ENCODE measurements at places on chromosomes 3 and 15.

GRCh38 chr15:93296759-93297500, 207.9 kb upstream of the RGMA start:
- no peak for DNase-seq

- DNase-seq = no peak
Observed at GRCh38 chr3:99966662-99967416, 147.5 kb downstream of the FILIP1L start.

GRCh38 chr15:93027413-93027812, 61.6 kb downstream of the RGMA start:
- DNase-seq = no peak

GRCh38 chr15:38252481-38253350, at the start of gene SPRED1:
TSS of gene SPRED1 (plus strand) at chr15:38252836. CDS start at chr15:38253186, 350 bp downstream.
- peak; percentile 57 for DNase-seq

DNA sequence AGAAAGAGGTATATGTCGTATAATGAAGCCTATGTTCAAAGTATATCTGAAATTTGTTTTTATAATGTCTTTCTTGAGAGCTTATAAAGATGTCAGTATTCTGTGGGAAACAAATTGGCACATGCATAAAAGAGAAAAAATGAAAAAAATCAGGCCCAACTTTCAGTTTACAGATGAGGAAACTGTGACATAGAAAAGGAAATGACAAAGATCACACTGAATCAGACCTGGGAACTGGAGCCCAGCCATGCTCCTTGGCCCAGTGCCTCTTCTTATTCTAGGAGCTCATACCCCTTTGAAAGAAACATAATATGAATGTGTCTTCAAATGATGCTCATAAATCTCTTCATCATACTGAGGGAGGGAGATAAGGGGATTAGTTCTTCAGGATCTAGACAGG, 48.4 kb downstream of the TMEM44 start:
- DNase-seq = no peak

DNA sequence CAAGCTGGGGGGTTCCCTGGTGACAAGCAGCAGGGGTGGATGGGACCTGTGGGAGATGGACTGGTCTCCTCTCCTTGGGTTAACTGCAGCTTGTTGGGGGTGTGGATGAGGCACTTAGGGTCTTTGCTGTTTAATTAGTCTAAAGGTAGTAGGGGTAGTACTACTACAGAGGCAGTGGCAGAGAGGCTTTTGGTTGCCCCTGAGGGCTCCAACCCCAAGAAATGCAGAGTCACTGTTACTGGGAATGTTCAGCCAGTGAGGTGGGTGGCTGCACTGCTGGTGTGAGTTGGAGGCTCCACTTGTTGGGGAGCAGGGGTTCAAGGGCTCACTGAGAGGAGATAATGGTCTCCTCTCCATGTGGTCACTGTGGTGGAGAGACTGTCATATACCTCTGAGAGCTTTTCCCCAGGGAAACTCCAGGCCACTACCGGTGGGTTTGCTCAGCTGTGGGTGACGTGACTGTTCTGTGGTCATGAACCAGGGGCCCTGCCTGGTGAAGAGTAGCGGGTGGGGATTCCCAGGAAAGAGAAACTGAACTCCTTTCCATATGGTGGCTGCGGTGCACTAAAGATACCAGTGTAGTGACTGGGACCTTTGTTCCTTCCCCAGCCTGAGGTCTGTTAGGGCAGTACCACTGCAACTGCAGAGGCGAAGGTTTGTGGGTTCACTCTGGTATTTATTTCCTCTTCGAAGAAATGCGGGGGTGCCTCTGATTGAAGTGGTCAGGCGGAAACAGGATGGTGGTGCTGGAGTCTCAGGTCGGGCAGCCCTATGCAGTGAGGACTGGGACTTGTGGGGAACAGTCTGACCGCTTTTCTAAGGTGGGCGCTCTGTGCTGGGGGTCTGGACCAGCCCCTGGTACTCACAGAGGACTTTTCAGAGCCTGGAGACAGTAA, 68.9 kb upstream of the TNFSF10 start:
- DNase-seq = no peak

DNA sequence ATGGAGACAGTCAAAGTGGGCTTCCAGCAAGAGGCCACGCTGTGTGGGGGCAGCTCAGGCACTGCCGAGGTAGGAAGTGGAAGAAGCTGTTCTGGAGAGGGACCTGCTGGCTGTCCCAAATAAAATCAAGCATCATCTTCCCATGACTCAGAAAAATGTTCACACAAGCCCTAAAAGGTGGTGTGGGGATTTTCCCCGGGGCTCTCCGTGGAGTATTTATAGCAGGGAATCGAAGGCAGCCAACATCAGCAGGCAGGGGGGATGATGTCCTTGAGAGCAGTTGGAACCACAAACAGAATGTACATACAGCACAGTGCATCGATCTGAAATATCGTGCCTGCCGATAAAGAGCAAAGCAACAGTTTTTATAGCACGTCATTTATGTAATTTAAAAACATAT, 27.6 kb downstream of the PRR23E start:
- no peak for DNase-seq

GRCh38 chr3:177673112-177673914, 476.0 kb upstream of the TBL1XR1 start:
- DNase-seq = no peak

GRCh38 chr15:70573121-70573850, 190.1 kb downstream of the UACA start:
- DNase-seq = no peak

GRCh38 chr3:127568586-127568985, 21.9 kb downstream of the TPRA1 start:
- DNase-seq = no peak

DNA sequence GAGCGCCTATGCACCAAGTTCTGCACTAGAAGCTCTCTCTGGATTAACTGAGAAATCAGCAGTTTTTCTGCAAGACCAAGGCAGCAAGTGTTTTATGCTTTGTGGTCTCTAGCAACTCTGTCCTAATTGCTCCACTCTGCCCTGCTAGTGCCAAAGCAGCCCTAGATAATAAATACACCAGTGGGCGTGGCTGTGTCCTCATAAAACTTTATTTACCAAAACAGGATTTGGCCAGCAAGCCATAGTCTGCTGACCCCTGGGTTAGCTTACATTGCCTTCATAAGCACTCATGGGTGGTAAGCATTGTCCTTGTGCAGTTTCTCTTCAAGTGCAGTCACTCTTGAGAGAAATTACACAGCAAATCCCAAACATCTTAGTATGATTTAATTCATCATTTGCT, 30.7 kb upstream of the SLC24A5 start:
- DNase-seq = no peak

GRCh38 chr3:131883086-131883485, 151.7 kb downstream of the CPNE4 start:
- no peak for DNase-seq

DNA sequence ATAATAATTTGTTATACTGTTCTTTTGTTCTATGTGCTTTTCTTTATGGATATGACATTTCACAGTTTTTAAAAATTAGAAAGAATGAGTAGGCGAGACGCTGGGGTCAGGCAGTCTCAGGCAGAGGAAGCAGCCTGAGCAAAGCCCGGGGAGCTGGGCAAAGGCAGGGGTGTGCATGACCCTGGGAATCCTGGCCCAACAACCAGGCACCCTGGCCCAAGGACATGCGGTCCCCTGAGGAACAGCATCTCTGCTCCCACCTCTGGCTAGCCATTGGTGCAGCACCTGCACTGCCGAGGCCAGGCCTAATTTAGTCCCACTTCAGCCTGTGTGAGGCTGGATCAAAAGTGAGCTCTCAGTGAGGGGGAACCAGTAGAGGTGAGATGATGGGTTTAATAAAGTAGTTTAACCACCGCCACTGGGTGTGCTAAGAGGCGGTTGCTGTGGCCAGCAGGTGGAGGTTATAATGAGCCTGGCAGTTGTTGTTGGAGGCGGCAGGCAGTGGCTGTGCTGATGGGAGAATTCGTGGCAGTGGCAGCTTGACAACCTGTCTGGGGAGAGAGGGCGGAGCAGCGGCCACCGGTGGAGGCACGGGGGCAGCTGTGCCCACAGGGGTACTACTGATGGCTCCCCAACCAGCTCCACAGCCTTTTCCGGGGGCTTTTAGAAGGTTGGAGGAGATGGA, 41.5 kb downstream of the PRKCD start:
- peak; percentile 30 for DNase-seq

- DNase-seq = no peak
Observed at GRCh38 chr15:43948691-43949325, 122.0 kb downstream of the WDR76 start.

- no peak for DNase-seq
Observed at GRCh38 chr3:73442886-73443285, 181.9 kb downstream of the PDZRN3 start.

- DNase-seq = no peak
Observed at GRCh38 chr3:167146911-167147310, 233.2 kb downstream of the ZBBX start.

DNA sequence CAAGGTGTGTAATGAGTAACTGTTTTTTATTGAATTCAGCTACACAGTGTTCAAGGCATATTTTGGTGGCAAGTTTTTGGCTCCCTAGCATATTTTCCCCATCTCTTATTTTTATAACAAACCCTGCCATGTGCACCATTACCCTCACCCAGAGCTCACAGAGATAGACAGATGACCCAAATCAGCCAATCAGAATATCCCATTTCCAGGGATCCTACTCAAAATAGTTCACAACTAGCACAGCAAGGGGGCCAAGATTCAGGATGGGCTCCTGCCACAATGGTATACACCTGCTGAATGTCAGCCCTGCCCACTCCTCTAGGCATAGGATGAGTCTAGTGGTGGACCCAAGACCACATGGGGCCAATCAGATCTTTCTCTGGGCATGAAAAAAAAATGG, 78.8 kb upstream of the SETMAR start:
- no peak for DNase-seq

DNA sequence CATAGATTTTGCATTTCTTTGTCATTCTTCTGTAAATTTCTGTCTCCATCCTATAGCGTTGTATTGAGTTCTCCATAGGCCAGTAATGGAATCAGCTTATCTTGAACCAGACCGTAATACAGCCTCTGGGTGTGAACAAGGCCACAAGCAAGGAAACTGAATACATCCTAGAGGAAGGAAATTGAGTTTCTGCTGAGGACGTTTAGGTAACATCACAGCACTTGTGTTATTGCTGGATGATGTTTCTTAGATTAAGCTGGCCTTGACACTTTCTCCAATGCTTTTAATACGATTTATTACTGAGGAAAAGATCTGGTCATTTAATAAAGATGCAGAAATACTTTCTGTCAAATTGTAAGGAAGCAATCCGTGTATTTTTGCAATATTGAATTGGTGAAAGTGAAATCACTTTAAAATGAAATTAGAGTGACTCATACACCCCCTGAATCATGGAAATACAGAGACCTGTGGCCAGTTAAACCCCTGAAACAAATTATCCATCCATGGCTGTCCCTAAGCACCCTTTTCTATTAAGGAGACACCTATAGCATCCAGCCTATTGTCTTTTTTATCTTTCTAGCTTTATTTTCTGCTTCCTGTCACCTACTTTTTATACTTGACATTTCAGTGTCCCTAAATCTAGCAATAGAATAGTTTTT, 48.5 kb upstream of the UBE3A start:
- no peak for DNase-seq

GRCh38 chr15:66505430-66505811, 295 bp downstream of the ZWILCH start:
- no peak for DNase-seq

DNA sequence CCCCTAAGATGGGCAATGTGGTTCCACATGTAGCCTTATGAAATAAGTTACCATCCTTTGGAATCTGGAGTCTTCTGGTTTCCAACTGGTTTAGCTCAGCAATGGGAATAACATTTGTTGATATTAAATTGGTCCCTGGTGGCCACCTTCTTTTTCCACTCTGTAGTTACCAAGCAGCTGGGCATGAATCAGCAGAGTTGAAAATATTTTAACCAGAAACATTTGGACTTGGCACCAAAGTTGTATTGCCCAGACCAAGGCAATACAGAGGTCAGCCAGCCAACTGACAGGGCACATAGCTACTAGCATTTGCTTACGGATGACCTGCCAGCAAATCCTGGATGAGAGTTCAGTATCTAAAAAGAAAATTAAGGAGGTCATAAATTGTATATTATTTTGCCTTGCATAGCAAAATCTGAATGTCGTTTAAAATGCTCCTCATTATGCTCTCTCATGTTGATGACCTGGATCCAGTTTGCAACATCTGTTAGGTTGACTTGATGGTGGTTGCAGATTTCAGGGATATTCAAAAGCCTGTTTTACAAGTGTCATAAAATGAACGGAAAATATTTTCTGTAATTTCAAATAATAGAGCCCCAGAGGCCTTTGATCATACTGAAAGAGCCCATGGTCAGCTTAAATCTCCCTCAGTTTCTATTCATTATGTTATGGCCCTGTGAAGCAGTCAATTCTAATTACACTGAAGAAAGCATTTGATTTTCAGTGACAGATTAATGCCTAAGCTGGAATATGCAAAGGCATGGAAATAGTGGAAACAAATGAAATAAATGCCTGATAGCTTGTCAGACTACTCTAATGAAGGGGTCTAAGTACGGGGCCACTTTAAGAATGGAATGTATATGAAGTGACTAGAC, 54.6 kb downstream of the PPM1L start:
- no peak for DNase-seq

GRCh38 chr3:80767604-80768003, 993.8 kb downstream of the GBE1 start:
- DNase-seq = peak; percentile 17

DNA sequence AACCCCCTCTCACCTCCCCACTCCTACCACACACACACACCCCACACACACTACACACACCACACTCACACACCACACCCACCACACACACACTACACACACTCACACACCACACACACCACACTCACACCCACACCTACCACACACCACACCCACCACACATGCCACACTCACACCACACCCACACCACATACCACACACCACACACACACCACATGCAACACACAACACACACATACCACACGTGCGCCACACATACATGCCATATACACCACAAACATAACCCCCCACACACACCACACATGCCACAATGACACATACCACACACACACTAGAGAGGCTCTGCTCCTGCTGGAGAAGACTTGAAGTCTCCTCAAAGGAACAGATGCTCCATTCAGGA, 5.9 kb upstream of the ITPKA start:
- DNase-seq = no peak

- no peak for DNase-seq
Observed at GRCh38 chr3:12972043-12972442, 101.2 kb downstream of the IQSEC1 start.

DNA sequence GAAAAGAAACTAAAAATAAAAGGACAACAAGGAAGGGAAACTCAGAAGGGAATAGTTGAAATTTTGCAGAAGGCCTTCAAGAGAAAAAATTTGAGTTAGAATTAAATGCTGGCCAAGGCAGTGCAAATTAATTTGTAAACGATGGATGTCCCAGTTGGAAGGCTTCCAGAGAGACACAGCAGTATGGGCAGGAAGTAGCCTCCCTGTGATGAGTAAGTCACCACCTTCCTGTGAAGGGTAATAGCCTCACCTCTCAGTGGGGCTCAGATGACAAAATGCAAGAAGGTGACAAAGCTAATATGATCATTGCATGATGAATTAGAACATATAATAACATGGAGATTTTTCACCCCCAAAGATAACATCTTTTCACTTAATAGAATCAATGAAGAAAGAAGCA, 27.3 kb upstream of the TMCO5A start:
- no peak for DNase-seq

Measured in GM23338 (cell line).